ENCODE measurements at places on chromosomes 7 and 10.

GRCh38 chr10:54800741-54801421, at the start of gene PCDH15:
Gene PCDH15 (minus strand): TSS chr10:54801231. CDS start chr10:54664262, 136,969 bp downstream.
- peak; percentile 42 for DNase-seq

GRCh38 chr10:116655568-116655967, 34.8 kb downstream of the PNLIPRP2 start:
- no peak for DNase-seq

DNA sequence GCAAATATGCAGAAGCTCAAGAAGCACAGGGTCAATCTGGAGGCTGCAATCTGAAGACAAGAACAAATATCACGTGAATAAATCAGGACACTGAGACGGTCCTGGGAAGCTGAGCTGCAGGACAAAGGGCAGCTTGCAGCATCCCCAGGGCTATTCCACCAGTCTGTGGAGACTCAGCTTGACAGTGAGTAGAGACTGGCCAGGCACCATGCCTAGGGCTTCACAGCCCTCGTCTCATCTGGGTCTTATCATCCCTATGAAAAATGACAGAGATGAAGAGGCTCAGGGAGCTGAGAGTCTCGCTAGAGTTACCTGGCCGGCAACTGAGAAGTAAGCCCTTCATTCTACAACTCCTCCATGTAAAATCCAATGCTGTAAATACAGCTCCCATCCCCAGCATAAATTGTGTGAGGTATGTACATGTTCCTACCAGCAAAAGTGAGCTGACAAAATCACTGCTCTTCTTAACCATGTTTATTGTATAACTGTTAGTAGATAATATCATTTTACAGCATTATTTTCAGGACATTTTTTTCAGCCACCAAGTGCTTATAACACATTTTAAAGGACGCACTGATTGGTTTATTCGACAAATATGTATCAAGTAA, 186.6 kb upstream of the IGFBP3 start:
- DNase-seq = no peak

- DNase-seq = no peak
Measured at GRCh38 chr10:43570971-43571370, 3.4 kb downstream of the ZNF239 start.

GRCh38 chr7:156616269-156617202, 24.0 kb upstream of the RNF32 start:
- DNase-seq = no peak
